ENCODE measurements at places on chromosomes 6 and 20. TPM values are rescaled to one million over a fixed set of nuclear protein-coding genes. Genes with fewer than 3 reads are reported as not detected.

The CLPSL1 gene
- total RNA-seq: not detected

The HTR1B gene
- not detected for total RNA-seq

The GLP1R gene
- 4.3 TPM for total RNA-seq

The CRISP3 gene
- not detected for total RNA-seq

The ULBP1 gene
- total RNA-seq: 0.08 TPM

The DYNLT2 gene
- total RNA-seq: 0.59 TPM

The LST1 gene
- total RNA-seq: 9.4 TPM

The CYP24A1 gene
- total RNA-seq: not detected

The NCR2 gene
- total RNA-seq: not detected

The DLL1 gene
- 19.0 TPM for total RNA-seq

The TP53TG5 gene
- 2.0 TPM for total RNA-seq

The SMPDL3A gene
- total RNA-seq: 6.0 TPM

The SEMG1 gene
- not detected for total RNA-seq

DNA sequence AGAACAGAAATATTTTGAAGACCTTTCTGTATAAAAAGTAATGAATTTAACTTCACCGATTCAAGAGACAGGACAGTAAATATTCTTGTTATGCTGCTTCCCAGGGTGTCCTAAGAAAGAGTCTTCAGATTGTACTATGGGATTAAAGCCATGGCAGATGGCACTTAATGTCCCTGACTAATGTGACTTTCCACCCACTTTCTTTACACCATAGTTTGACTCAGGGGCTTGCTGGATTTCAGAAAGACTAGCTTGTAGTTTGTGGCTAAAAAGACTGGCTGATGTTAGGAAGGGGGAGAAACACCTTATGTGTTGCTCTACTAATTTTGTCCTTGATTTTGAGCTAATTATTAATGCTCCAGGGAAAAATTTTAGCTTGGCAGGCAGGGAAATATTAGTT, 75.9 kb downstream of the UTRN start:
- DNase-seq: no peak

DNA sequence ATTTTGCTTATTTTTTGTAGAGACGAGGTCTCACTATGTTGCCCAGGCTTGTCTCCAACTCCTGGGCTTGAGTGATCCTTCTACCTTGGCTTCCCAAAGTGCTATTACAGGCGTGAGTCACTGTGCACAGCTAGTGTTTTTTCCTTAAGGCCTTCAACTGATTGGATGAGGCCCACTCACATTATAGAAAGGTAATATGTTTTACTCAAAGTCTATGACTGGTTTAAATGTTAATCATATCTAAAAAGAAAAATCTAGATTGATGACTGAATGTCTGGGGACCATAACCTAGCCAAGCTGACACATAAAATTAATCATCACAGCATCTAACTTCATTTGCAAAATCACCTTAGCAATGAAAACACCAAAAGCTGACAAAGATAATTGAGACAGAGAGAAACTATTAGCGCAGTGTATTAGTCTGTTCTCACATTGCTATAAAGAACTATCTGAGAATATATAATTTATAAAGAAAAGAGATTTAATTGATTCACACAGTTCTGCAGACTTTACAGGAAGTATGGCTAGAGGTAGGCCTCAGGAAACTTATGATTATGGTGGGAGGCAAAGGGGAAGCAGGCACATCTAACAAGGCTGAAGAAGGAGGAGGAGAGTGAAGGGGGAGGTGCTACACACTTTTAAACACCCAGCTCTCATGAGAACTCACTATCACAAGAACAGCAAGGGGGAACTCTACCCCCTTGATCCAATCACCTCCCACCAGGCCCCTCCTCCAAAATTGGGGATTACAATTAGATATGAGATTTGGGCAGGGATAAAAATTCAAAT, 66.8 kb upstream of the ARHGAP18 start:
- no peak for DNase-seq

GRCh38 chr20:9978397-9979004, 56.3 kb upstream of the ANKEF1 start:
- DNase-seq: no peak

DNA sequence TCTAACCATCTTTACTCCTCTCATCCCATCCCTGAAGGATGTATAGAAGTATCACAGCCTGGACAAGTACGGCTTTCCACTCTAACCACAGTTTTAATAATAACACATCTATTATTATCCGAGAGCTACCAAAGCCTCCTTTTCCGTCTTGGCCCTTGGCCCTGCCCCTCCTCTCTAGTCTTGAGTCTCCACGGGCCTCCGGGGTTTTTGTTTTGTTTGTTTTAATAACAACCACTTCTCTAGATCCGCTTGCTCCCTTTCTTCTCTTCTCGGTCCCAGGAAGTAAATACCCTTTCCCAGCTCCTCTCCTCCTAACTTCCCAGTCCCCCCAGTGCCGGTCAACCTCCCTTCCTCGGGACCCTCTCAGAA, 661 bp downstream of the LCA5 start:
- DNase-seq: peak; percentile 57

DNA sequence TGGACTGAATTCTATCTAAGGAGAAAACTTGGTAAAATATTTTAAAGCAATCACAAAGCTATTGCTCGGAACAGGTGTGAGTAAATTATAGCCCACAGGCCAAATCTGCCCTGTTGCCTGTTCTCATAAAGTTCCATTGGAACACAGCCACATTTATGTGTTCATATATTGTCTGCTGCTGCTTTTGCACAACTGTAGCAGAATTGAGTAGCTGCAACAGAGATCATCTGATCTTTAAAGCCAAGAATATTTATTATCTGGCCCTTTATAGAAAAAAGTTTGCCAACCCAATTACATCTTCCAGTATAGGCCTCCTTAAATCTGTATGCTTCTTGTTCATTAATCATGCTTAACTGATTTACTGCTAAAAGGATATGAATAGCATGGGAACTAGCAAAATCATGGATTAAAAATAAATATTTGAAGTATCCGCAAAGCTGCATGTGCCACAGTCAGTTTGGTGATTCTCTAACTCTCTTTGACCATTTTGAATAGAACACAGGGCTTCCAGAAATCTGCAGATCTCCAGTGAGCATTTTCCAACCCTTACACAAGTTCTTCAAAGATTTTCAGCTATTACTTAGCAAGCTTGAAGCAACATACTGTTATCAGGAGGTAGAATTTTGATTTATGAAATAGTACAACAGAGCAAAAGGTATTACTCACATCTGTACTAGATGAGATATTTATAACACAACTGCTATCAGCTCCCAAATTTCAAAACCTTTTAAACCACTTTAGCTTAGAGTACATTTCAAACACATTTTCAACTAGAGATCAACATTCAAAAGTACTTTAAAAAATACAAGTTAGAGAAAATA, 312.6 kb upstream of the ID4 start:
- no peak for DNase-seq

DNA sequence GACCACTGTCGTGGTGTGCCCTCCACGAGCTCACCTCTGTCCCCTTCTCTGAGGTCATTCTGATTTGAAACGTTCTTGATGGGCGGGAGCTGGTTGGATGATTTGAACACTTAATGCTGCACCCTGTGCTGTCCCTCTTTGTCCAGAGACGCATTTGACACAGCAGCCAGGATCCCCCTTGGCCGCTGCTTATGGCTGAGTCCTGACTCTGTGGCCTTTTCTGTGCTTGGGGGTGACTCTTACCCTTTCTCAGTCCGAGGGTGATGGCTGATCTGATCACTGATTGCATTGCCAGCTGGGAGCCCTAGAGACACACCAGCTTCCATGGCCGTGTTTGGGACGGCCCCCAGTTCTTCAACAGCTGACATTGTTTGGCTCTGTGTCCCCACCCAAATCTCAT, 43.5 kb upstream of the FRMD1 start:
- DNase-seq: no peak

DNA sequence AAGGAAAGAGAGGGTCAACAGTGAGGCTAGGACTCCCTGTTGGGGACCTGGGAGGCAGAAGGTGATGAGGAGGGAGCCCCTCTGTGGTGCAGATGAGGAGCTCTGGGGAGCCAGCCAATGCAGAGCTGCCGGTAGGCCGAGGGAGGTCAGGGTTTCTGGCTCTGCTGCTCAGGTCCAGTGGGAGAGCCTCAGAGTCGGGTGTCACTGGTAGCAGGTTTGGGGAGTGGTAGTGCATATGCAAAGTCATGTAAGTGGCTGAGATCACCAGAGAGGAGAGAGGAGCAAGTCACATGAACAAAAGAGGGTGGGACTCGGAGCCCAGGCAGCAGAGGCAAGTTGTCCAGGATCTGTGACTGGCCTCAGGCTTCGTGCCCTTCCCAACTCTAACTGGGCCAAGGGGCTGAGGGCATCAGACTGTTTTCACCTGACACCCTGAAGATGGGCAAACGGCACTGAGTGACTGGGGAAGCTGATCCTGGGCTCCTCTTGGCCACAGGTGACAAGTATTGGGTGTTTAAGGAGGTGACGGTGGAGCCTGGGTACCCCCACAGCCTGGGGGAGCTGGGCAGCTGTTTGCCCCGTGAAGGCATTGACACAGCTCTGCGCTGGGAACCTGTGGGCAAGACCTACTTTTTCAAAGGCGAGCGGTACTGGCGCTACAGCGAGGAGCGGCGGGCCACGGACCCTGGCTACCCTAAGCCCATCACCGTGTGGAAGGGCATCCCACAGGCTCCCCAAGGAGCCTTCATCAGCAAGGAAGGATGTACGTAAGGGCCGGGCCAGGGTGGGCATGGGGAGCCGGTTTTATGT, 6.6 kb downstream of the MMP24OS start:
- DNase-seq: no peak

GRCh38 chr20:57251344-57251743, 15.1 kb downstream of the BMP7 start:
- DNase-seq: no peak

- no peak for DNase-seq
These were observed 13.1 kb downstream of the NRSN1 start for GRCh38 chr6:24139080-24139479.

GRCh38 chr20:63127700-63128364, 88.1 kb downstream of the YTHDF1 start:
- DNase-seq: no peak

DNA sequence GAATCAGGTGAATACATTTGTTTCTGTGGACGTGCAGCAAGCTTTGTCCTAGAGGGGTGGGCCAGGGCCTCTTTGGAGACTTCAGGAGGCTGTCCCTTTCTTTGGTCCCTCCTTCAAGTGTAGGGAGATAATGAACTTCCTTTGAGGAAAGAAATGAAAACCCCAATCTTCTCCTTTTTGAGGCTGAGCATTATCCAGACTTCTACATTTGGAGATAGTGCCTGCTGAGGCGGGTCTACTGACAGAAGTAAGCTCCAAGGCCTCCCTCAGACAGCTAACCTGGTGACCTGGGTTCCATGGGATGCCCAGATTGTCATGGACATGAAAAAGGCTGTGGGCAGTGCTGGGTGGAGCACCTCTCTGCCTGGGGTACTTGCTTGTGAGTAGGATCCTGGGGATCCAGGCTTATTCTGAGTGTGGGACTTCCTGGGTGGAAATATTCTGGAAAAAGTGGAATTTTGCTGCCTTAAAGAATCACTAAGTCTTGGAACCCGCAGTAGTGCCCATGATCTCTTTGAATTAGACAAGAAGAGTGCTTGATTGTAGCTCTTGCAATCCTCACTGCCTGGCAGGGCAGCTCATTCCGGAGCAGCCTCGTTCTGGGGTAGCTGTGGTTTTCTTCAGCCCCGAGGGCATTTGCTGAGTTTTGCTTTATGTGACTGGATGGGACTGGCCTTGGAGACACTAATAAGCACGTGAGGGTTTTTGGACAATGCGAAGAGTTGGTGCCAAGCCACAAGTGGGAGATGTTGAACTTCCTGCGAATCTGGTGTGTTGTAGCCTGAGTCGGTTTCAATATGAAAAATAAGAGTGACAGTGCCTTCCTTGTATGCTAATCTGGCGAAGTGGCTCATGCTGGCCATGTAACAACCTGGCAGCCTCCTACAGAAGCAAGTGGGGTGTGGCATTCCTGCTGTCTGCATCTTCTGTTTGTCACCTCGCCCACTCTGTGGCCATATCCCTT, 28.1 kb downstream of the SNRNP48 start:
- DNase-seq: no peak

DNA sequence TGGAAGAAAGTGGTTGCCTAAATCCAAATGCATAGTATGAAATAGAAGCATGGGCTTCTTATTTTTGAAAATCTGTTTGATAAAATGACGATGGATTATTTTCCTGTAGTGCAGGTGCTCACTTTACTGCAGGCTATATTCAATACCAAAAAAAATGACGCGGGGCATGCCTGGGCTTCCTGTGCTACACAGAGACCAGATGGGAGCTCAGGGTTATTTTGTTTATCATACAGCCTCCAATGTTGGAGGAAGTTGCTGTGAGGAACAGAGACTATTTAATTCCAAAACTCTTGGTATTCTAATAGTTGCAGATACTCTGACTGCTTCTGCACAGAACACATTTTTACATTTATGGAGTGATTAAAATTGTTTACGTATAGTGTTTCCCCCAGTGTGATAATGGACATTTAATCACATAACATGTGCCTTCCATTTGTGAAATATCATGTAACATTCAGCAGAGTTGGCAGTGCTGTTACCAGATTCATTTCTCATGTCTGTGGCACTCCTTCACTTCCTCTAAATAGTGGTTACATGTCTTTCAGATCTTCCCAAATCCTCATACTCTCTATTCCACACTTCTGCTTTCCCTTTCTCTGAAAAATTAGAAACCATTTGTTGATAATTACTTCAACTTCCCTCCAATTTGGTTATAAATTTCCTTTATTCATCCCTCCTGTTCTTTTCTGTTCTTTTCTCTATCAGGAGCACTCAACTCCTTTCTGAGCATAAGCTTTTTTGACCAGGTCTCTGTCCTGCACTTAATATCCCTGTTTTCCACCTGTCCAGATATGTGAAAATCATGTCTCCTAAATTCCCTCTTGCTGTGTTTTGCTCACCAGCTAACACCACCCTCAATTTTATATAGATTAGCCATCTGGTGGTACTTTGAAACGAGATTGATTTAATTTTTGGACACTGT, 121.6 kb downstream of the ADGRB3 start:
- DNase-seq: no peak

- no peak for DNase-seq
These were observed 146.3 kb downstream of the PRL start for GRCh38 chr6:22150368-22151035.

DNA sequence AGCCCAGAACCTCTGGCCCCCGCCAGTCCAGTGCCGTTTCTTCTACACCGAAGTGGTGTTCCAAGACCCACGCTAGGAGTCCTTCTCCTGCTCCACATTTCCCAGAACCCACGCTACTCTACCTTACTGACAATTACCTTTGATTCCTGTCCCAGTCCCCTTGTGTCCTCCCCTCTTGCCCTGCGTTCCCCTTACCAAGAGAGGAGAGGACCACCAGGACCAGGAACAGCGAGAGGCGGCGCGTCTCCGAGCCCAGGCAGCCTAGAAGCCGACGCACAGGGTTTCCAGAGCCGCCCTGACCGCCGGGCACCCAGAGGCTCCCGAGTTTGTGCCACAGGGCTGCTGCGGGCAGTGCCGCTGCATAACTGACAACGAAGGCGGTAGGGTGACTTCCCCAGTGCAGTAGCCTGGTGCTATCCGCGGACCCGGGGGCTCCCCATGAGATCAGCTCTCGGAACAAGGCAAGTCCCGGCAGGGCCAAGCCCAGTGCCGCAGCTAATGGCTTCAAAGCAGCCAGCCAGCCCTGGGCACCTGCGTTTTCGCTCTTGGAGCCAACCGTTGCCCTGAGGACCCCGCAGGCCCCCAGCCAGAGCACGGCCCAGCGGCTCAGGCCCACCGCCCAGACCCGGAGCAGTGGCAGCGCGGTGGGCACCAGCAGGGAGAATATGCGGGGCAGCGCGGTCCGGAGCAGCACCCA, 512 bp downstream of the TAP1 start:
- DNase-seq: no peak

GRCh38 chr20:59559863-59560262, 44.5 kb upstream of the PHACTR3 start:
- DNase-seq: no peak

GRCh38 chr20:33719277-33719988, 677 bp downstream of the PXMP4 start:
- DNase-seq: no peak
